ENCODE measurements at places on chromosomes 4 and X. TPM values are rescaled to one million over a fixed set of nuclear protein-coding genes. Genes with fewer than 3 reads are reported as not detected.

SYP gene
- 1.00 TPM for total RNA-seq

TENM3 gene
- total RNA-seq = 38.1 TPM

TMPRSS11A gene
- not detected for total RNA-seq

DDX53 gene
- total RNA-seq = not detected

RAB39B gene
- total RNA-seq = 0.13 TPM

TLR1 gene
- total RNA-seq = 25.4 TPM

EGFL6 gene
- total RNA-seq = 15.7 TPM

SORCS2 gene
- total RNA-seq = 1.9 TPM

RASL11B gene
- total RNA-seq = 0.77 TPM

MUC7 gene
- not detected for total RNA-seq

CT47A7 gene
- total RNA-seq = not detected

PPBP gene
- 1.3 TPM for total RNA-seq

CCDC158 gene
- total RNA-seq = 0.45 TPM

RS1 gene
- total RNA-seq = not detected

OPRPN gene
- total RNA-seq = not detected

STAP1 gene
- total RNA-seq = not detected

PLP1 gene
- total RNA-seq = 0.26 TPM

DNAAF6 gene
- not detected for total RNA-seq

AR gene
- 19.3 TPM for total RNA-seq

SSX4 gene
- total RNA-seq = not detected

FAM9B gene
- total RNA-seq = not detected

VCX2 gene
- total RNA-seq = not detected

IL21 gene
- total RNA-seq = not detected

SRPX gene
- total RNA-seq = 410 TPM

RHOXF2B gene
- not detected for total RNA-seq

FRYL gene
- 53.0 TPM for total RNA-seq

ARHGAP24 gene
- total RNA-seq = 48.6 TPM

ADRA2C gene
- 8.6 TPM for total RNA-seq

UCHL1 gene
- 191 TPM for total RNA-seq

PDGFRA gene
- 181 TPM for total RNA-seq

IGSF1 gene
- total RNA-seq = 0.45 TPM

MAP7D3 gene
- total RNA-seq = 30.0 TPM

BEX1 gene
- total RNA-seq = 1.1 TPM

LARP7 gene
- total RNA-seq = 36.0 TPM

UGT2B10 gene
- not detected for total RNA-seq

MAGEA10 gene
- total RNA-seq = not detected

TMEM33 gene
- total RNA-seq = 49.7 TPM

SLC4A4 gene
- total RNA-seq = 5.5 TPM

RPL9 gene
- total RNA-seq = 1,339 TPM

PRR32 gene
- not detected for total RNA-seq

SOWAHB gene
- not detected for total RNA-seq

KCND1 gene
- 1.3 TPM for total RNA-seq

KIAA1210 gene
- total RNA-seq = not detected

PRRG3 gene
- 0.32 TPM for total RNA-seq

CYBB gene
- 77.0 TPM for total RNA-seq

ARMCX1 gene
- total RNA-seq = 32.3 TPM

CSAG3 gene
- total RNA-seq = not detected

ADH1A gene
- total RNA-seq = 11.8 TPM

XAGE1B gene
- not detected for total RNA-seq

GAGE12H gene
- total RNA-seq = not detected

AKAP14 gene
- not detected for total RNA-seq

Data from mesenteric fat pad (tissue), 1 donor.